ENCODE measurements at places on chromosomes 1 and 21. TPM values are rescaled to one million over a fixed set of nuclear protein-coding genes. Genes with fewer than 3 reads are reported as not detected.

DNA sequence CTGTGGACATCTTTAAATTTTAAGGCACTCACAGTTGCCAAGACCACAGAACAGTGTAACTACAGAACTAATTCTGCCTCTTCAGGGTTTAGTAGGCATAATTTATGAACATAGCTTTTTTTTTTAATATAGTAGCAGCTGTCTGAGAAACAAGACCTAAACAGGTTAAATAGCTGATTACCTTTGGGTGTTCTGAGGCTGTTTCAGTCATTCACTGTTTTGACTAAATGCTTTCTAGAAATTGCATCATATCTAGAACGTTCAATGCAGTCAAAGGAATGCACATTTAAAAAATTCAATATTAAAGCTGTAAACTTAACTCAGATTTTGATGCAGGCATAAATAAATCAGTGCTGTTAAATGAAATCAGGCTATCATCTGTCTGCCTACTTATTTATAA lies 101.6 kb downstream of the BRINP3 start:
- DNase-seq, result no peak

HSD11B1 gene
- total RNA-seq, result not detected

FLG gene
- total RNA-seq, result 2.8 TPM

GRCh38 chr1:151934048-151934493 lies 24.8 kb upstream of the THEM4 start:
- DNase-seq, result peak; percentile 25

GRCh38 chr1:87696483-87696882 lies 367.8 kb downstream of the LMO4 start:
- DNase-seq, result no peak

- no peak for DNase-seq
These were observed 149.0 kb upstream of the RAB4A start for GRCh38 chr1:229121845-229122436.

DNA sequence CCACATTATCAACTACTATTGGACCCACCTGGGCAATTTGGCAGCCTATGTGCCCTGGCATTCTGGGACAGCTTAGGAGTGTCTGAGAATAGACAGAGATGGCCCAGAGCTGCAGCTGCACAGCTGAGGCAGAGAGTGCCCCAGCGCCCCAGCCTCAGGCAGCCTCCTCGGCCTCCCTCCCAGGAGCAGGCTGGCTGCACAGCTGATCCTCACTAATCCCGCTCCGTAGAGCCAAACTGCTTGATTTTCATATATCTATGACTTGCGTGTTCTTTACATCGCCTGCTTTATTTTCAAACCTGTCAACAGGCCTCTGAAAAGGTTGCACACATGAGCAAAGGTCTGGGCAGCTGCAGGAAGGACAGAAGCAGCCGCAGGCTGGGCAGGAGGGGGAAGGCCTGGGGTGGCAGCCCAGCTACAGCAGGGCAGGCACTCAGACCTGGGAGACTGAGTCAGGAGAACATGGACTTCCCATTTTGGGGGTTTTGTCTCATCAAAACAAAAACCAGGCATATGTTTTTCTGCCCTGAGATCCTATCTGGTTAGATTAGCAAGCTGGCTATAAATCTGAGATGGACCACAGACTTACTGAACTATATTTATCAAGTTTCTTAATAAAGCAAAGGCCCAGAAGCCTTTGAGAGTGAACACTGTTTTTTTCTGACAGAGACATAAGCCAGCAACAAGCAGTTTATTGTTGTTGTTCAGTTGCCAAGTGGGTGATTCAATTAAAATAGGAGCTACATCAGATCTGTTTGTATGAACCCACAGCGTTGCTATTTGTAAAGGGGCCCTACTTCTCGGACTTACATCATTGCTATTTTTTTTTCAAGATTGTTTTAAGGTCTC lies 301.8 kb upstream of the DUSP10 start:
- peak; percentile 97 for DNase-seq

TEX38 gene
- not detected for total RNA-seq

GRCh38 chr1:239840790-239841189 lies 250.9 kb upstream of the FMN2 start:
- DNase-seq, result no peak

GSTM5 gene
- not detected for total RNA-seq

SPRR5 gene
- not detected for total RNA-seq

- peak; percentile 19 for DNase-seq
These were observed 107.9 kb downstream of the USP25 start for GRCh38 chr21:15837645-15838044.

- no peak for DNase-seq
These were observed 97.7 kb upstream of the BACE2 start for GRCh38 chr21:41070284-41070683.

- no peak for DNase-seq
These were observed 103.3 kb upstream of the SLC45A1 start for GRCh38 chr1:8214501-8215173.

- DNase-seq, result peak; percentile 50
These were observed 34.7 kb upstream of the SCCPDH start for GRCh38 chr1:246689409-246690008.

GRCh38 chr1:115744646-115745275 lies 23.8 kb downstream of the CASQ2 start:
- no peak for DNase-seq

- DNase-seq, result peak; percentile 31
These were observed 484.4 kb upstream of the ZRANB2 start for GRCh38 chr1:71565262-71565661.

SPAG17 gene
- 0.67 TPM for total RNA-seq

- peak; percentile 35 for DNase-seq
These were observed 182.9 kb upstream of the CAMK1G start for GRCh38 chr1:209400351-209401220.

- no peak for DNase-seq
These were observed 619.0 kb downstream of the AJAP1 start for GRCh38 chr1:5273280-5274003.

DNA sequence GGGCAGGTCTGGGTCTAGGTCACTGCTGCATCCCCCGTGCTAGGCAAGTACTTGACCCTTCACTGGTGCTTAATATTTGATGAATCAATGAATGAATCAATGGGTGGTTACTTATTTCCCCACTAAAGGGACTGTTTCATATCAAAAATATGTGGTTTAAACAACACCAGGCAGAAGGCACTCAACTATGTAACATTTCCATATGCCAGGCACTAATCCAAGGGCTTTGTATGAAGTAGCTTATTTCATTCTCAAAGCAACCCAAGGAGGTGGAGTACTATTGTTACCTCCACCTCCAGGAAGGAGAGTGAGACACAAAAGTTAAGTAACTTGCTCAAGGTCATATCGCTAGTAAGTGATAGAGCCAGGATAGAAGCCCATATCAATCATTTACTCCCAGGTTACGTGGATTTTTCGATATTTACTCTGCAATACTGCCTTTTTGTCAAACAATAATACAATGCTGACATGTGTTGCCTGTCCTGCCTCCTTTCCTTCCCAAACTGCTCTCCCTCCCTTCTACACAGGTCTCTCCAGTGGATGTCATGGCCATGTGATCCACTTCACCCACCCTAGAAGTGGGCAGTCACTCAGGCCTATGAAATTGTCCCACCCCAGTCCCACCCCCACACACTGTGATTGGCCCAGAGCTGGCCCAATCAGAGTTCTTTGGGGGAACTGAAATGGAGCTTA lies 142.8 kb downstream of the ETS2 start:
- peak; percentile 40 for DNase-seq

GRCh38 chr1:216237927-216238542 lies 185.2 kb downstream of the USH2A start:
- DNase-seq, result no peak

- DNase-seq, result no peak
These were observed 102.0 kb upstream of the BRINP3 start for GRCh38 chr1:190579552-190580193.

- DNase-seq, result no peak
These were observed 24.3 kb upstream of the EPS8L3 start for GRCh38 chr1:109787845-109788601.

DNA sequence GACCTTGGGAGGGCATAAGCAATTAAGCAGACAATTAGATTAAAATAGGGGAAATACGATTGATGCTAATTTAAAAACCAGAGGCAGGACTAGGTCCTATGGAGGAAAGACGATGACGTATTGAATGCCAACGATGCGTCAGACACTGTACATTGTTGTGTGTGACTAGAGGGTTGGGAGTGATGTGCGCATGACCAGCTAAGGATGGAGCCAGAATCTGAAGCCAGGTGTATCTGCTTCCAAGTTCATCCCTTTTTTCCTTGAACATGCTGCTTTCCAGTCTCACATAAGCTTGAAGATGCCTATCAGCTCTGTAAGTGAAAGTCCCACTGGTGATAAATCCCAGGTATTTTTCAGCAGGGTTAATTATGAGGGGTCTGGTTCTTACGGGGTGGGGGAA lies 576.2 kb downstream of the MATN1 start:
- no peak for DNase-seq

GRCh38 chr1:94803517-94804441 lies 16.4 kb upstream of the SLC44A3 start:
- no peak for DNase-seq

- no peak for DNase-seq
These were observed 25.7 kb upstream of the VPS13D start for GRCh38 chr1:12204140-12204539.

DNA sequence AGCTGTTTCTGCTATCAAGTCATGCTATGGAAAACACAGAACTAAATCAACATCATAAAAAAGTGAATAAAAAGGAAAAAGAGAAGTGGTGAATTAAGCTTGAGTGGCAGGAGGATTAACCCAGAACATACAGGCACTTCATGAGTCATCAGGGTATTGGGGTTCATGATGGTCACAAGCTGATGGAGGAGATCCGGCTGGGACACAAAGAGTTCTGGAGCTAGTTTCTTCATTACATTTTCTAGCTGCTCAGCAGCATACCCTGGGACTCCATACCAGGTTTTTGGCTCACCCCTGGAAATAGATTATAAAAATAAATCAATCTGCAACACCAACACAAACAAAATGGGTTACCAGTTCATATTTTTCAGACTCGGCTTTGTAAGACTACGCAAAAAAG lies 42.5 kb upstream of the SYT2 start:
- DNase-seq, result no peak

DNA sequence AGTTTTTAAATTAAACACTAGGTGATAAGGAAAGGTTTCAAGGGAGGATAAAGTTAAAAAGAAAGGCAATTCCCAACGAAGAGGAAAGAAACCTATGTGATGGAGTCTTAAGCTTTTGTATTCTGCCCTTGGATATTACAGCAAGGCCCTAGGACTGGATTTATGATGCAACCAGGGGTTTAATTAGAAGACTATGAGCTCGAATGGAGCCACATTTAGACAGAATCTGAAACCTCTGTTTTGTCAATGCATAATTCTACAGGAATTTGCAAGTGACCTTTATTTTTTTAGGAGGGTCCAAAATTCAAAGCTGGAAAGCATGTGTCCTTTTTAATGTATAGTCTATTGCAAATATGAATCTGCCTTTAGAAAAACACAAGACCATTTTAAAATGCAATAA lies 37.9 kb downstream of the TGFB2 start:
- no peak for DNase-seq
